ENCODE measurements at places on chromosomes 5 and 9.
A peak's percentile ranks its signal among the peaks of the same experiment; 100 is the strongest.

- peak; percentile 90 for DNase-seq
Observed at GRCh38 chr5:135127439-135128240, 93.6 kb upstream of the PITX1 start.

DNA sequence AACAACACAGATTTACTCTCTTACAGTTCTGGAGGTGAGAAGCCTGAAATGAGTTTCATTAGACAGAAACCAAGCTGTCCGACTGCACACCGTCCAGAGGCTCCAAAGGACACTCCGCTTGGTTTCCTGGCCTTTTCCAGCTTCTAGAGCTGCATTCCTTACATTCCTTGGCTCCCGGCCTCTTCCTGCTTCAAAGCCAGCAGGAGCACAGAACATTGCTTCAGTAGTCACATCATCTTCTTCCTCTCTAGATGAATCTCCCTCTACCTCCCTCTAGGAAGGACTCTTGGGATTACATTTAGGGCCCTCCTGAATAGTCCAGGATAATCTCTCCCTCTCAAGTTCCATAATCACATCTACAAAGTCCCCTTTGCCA lies 213.3 kb downstream of the CDK5RAP2 start:
- peak; percentile 90 for DNase-seq

DNA sequence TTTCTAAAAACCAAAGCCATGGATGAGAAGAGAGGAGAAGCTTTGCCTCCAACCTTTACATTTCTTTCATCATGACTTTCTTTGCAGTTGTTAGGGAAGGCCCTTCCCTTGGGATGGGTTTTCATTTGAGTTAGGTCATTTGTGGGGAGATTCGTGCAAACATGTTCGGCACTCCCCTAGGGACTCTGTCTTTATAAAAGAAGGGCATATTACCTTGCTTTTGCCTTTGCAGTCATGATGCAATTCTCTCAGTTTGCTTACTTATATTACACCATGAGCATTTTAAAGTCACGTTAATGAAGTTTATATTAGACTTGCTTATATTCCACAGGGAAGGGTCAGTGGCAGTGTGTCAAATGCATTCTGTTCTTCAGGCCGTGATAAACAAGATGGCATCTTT lies 289.3 kb upstream of the WWC1 start:
- no peak for DNase-seq

DNA sequence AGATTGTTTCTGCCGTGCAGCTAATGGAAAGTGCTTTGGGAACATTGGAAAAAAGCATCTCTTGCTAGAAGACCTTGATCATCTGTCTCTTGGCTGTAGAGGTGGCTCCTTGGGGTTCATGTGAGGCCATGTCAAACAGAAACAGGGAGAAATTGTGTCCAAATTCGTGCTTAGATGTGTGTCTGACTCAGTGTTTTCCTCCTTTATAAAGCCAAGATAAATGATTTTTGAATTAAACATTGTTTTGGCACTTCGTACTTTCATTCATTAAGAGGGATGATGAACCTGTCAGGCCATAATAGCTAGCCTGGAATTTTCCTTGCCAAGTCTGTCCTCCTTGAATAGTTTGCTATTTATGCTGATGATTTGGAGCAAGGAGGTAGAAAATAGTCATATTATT lies 143.8 kb downstream of the FBXL7 start:
- no peak for DNase-seq

DNA sequence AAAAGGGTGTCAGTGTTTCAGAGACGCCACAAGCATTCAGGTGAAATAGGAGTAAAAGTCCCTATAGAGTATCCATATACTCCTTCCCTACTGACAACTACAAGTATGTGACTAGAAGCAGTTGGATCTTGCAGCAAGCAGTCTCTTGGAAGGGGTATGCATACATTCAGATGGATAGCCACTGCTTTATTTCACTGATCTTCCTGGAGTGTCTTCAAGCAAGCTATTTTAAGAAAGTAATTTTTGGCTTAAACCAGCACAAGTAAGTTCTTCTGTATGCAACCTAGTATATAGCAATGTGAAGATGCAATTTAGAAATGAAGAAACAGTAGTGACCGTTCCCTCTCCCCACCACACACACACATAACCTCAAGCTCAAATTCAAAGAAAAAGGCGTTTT lies 446.8 kb upstream of the CDH18 start:
- DNase-seq: no peak

DNA sequence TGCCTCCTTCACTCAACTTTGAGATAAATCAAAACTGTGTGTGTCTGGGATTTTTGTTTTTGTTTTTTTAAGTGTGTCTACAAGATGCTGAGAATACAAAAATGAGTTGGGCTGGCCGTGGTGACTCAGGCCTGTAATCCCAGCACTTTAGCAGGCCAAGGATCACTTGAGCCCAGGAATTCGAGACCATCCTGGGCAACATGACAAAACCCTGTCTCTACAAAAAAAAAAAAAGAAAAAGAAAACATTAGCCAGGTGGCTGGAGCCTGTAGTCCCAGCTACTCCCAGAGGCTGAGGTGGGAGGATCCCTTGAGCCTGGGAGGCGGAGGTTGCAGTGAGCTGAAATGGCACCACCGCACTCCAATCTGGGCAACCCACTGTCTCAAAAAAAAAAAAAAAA lies 21.0 kb downstream of the HNRNPK start:
- peak; percentile 47 for DNase-seq

DNA sequence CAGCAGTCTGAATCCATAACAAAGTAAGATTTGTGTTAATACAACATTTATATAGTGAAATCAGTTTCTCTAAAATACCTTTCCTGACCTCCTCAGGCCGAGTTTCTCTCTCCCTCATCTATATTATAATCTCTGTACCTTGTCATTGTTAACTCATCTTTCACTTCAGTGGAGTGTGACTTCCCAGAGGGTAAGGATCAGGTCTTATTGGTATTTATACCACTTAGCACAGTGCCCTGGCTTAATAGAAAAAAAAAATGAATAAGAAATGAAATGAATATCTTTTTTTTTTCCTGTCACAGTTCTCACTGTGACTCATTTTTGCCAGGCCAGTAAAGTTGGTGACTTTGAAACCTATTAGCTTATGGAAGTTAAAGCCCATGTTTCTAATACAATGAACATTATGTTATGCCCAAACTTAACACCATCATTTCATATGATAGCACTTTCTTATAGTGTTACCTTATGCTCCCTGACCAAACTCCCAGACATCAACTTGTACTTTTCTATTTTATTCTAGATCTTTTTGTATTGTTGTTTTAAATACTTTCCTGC lies 90.1 kb downstream of the NR3C1 start:
- DNase-seq: no peak

DNA sequence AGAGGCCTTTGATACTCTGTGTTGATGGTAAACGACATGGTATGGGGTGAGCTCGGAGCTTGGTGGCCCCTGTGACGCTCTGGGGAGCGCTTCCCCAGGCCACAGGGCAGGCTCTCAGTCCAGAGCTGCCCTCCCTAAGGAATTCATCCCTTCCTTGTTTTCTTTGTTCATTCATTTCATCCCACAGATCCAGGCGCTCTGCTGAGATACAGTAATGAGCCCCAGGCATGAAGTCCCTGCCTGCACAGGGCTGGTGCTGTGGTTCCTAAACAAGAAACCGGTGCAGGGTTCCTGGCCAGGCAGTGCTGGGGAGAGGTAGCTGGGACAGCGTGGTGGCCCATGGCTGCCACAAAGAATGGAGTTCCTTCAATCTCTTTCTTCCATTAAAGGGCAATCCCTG lies 14.4 kb downstream of the NEK6 start:
- no peak for DNase-seq

DNA sequence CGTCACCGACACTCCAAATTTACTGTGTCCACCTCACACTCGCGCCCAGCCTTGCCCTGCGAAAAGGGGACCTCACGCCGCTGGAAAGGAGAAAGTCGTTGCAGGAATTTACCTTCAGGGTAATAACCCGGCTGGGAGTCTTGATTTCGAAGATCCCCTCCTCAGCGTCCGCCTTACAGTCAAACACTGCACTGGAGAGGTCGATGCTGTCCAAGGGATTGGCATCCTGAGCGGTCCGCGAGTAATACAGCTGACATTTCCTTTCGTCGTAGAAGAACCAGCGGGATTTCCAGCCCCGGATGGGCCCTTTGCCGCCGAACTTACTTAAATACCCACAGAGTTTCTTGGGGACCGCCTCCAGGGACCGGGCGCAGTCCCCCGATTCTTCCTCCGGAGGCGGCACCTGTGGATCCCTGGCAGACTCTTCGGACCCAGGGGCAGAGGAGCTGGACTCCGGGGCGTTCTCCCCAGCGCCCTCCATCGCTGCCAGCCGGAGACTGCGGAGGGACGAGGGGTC lies 330 bp downstream of the TBC1D2 start:
- no peak for DNase-seq

GRCh38 chr5:35908814-35909213 lies 29.6 kb downstream of the CAPSL start:
- DNase-seq: no peak

DNA sequence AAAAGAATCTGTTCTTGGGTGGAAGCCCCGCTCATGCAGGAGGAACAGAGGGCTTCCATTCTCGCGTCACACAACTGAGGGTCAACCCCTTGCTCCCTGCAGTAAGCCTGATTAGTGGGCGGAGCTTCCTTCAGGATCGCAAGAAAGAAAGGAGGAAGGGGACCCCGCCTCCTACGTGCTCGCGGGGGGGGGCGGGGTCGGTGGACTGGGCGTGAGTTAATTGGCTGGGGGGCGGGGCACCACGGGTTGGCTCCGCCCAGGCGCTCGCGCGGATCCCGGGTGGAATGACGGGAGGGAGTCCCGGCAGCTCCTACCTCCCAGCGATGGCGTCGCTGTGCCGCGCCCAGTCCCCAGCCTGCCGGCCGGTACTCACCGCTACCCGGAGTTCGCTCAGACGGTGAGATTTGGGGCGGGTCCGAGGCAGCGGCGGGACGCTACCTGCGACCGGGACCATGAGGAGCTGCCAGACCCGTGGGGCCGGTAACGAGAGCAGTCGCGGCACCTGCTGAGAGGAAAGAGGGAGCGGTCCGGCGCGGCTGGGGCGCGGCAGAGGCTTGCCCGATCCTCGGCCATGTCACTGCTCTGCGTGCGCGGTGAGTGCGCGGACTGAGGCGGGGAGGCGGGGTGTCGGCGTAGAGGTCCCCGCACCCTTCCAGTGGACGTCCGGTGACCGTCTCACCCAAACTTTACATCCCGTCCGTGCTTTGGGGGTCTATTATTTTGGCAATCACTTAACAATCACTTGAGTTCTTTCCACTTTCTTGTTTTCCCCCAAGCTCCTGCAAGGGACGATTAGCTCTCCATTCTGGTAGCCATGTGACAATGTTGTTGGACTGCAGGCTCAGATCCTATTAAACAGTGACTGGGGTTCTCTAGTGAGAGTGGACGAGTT lies at the start of gene UNC13B:
UNC13B (plus strand) TSS at position 297 of the 892 bp plus-strand sequence; CDS start at position 572, 275 bp downstream.
- peak; percentile 99 for DNase-seq

- DNase-seq: peak; percentile 63
Observed at GRCh38 chr9:134136118-134136995, 475 bp downstream of the WDR5 start.

DNA sequence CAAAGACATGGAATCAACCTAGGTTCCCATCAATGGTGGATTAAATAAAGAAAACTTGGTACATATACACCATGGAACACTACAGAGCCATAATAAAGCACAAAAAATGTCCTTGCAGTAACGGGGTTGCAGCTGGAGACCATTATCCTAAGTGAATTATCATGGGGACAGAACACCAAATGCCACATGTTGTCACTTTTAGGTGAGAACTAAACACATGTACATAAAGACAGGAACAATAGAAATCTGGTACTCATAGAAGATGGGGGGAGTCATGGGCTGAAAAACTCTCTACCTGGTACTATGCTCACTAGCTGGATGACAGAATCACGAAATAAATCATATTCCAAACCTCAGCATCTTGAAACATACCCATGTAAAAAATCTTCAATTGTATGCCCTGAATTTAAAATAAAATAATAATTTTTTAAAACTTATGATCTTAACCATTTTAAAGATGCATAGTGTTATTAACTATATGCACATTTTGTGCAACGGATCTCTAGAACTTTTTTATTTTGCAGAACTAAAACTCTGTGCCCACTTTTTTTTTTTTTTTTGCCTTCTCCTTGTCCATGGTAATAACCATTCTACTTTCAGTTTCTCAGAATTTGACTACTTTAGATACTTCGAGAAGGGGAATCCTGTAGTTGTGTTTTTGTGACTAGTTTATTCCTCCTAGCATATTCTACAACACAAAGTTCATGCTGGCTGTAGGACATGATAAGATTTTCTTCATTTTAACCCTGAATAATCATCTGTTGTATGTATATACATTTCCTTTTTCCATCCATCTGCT lies 1081.6 kb upstream of the ACO1 start:
- DNase-seq: no peak

- peak; percentile 41 for DNase-seq
Observed at GRCh38 chr5:154513669-154514084, 35.6 kb upstream of the HAND1 start.

GRCh38 chr5:96175090-96175489 lies 213.4 kb upstream of the ELL2 start:
- DNase-seq: no peak

- no peak for DNase-seq
Observed at GRCh38 chr5:10655972-10656830, 92.3 kb downstream of the ANKRD33B start.

- no peak for DNase-seq
Observed at GRCh38 chr5:180568914-180569313, 22.4 kb downstream of the SCGB3A1 start.

DNA sequence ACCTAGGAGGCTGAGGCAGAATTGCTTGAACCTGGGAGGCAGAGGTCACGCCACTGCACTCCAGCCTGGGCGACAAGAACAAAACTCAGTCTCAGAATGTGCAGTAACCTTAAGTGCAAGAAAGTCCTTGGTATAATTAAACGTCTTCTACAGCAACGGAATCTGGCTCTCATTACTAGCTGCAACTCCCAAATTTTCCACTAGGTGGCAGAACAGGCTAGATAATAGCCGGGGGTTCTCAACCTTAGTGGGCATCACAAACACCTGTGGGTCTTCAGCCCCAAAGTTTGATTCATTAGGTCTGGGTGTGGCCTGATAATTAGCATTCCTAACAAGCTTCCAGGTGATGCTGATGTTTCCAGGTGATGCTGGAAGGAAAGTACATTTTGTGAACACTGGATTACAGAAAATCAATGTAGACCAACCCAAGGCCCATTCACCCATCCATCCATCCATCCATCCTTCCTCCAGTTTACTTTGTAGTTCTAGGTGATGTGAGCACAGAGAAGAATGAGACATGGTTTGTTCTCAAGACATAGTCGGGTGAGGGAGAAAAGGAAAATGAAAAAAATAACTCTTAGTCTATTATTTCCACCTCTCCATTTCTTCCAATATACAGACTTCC lies 37.3 kb downstream of the FBXW2 start:
- peak; percentile 75 for DNase-seq

- no peak for DNase-seq
Observed at GRCh38 chr9:7533376-7534090, 266.0 kb downstream of the DMAC1 start.

DNA sequence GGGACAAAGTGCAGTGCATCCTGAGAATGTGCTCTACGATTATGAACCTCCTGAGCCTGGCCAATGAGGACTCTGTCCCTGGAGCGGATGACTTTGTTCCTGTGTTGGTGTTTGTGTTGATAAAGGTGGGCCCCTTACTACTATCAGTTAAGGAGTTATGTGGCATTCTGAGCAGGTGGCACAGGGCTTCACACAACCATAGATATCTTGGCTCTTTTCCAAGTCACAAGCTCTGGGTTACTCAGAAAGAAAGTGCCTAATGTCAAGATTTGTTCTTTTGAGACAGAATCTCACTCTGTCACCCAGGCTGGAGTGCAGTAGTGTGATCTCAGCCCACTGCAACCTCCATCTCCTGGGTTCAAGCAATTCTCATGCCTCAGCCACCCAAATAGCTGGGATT lies 99.0 kb downstream of the GAPVD1 start:
- DNase-seq: no peak

All from AG20443 (cell line).